ENCODE measurements at places on chromosomes 1 and 21.

DNA sequence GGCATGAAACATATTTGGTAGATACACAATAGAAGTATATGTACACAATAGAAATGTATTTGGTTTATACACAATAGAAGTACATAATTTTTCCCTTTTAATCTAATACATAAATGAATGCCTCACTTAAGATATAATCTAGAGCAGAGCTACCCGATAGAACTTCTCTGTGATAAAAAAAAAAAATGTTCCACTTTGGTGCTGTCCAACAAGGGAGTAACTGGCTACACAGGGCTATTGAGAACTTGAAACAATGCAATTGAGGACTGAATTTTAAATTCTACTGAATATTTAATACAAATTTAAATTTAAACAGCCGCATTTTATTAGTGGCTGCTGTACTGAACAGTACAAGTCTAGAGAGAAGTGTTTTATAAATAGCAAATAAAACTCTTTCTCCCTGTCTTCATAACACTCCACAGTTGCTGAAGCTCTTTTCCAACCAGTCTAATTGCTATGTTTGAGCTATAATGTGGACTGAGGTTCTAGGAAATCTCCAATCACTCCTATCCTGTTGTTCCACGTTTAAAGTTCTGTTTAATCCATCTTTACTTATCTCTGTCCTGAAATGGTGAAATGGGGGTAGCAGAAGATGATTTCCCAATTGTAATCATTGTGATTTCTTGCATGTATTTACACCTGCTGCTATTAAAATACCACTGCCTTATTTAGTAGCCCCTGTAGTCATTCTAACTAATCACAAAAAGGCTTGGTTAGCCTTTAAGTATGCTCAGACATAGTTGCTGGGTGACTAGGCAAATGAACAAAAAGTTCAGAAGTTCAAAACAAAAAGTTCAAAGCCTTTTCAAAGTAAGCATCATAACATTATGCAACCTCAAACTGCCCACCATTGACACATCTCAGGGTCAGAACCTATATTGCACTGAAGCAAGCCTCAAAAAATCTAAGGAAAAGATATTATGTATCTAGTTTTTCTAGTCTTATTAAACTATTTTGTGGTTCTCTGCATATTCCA lies 192.3 kb upstream of the C1orf87 start:
- DNase-seq: no peak

DNA sequence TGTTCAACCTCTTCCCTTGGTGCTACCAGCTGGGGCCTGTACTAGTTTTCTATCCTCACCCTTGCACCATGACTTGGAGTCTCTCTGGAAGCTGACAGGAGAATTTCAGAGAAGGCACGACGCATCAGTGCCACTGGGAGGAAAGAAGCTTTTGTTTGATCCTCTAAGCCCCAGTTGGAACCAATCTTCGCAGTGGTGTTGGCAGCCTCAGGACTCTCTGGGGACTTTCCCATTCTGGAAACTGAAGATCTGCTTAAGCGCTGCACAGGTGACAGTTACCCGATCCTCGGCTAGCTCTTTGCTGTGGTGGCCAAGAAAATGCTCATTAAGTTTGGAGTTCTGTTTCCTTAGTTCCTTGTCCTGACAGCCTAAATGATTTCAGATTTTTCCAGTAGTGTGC lies 222.3 kb downstream of the RHOU start:
- DNase-seq: no peak

DNA sequence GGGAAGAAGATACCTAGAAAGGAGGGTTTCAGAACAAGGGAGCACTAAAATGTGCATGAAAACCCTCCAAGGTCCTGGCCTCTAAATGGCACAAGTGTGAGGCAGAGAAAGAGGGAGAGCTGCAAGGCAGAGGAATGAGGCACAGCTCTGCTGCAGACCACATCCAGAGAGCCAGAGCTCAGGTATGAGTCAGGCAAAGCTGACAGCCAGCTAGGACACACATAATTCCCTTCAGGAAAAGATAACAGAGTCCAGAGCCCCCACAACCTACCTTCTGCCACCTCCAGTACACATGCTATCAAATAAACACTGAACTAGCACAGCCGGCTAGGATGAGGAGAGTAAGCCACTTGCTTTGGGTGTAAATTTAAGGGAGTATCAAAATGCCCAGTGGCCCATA lies 62.2 kb downstream of the HSF2BP start:
- no peak for DNase-seq

DNA sequence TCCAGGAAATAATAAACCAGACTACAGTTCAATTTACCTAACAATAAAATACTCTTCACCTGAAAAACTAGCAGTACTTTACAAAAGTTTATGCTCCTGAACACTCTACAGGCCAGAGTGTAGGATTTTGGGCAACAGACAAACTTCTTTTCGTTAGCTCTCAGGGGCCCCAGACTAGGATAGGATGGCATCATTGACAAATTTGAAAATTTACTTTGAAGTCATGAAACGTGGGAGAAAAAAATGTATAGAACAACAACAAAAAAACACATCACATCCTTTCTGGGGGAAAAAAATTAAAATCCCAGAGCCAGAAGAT lies 1.2 kb downstream of the PTP4A2 start:
- DNase-seq: no peak

DNA sequence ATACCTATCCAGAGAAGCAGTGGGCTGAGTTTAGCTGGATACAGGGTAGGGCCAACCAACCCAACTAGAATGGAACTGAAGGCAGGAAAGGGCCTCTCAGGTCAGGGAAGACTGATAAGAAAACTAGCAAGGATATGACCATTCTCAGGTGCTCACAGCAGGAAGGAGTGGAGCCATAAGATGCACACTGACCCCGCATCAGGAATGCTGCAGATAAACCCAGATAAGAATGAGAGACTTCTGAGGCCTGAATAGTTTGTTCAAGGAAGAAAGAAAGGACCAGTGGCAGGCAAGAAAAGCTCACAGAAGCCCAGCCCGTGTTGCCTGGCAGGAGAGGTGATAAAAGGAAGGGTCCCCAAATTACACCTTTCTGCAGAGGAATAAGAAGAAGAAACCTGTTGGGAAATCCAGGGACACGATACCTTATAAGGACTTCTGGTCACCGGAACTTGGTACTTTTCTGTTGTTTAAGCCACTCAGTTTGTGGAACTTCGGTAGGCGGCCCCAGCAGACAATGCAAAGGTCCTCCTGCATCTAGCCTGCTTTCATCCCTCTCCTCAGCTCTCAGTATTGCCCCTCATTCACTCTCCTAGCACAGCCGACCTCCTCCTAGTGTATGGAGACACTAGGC lies 58.9 kb downstream of the ATP1A1 start:
- no peak for DNase-seq

DNA sequence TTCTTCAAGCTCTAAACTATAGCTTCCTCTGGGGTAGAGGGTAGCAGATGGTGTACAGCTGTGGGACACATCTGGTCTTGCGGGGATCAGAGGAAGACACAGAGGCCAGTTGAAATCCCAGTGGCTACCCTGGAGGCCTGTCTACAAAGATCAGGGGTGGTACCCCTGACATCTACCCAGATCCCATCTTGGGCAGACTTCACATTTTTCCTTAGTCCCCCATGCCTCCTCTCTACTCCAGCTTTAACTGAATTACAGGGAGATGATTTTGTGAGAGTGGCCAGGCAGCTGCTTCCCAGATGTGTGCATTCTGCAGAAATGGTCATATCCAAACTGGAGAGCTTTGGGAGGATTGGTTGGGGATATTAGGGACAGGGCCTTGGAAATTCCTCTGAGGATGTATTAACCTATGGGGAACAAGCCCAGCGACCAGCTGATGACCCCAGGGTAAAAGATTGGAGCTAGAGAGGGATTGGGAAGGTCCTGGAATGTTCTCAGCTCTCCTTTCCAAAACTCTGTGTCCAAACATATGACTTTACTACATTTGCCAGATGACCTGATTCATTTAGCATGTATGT lies 9.6 kb upstream of the CD34 start:
- no peak for DNase-seq

GRCh38 chr1:36911561-36912364 lies 122.6 kb downstream of the GRIK3 start:
- DNase-seq: no peak

- DNase-seq: no peak
Observed at GRCh38 chr1:226761322-226761721, 22.2 kb upstream of the ITPKB start.

- no peak for DNase-seq
Observed at GRCh38 chr21:27536319-27536718, 569.4 kb upstream of the ADAMTS5 start.

- no peak for DNase-seq
Observed at GRCh38 chr1:179773264-179773663, 30.2 kb downstream of the FAM163A start.

DNA sequence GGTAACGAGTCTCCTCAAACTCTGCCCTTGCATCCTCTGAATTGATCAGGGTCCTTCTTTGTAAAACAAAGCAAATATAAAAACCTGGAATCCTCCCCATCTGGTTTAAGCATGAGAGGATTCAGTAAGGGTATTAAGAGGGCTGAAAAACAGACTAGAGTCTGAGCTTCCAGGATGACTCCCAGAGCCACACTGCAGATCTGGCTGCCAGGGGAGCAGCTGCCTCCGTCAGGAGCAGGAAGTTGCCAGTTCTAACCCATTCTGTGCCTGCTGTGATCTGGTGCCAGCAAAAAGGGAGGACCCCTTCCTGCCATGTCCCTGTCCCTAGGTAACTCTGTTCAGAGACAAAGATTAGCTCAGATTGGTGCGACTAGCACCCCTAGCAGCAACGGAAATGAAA lies 27.5 kb downstream of the SERTAD4 start:
- no peak for DNase-seq

GRCh38 chr1:22257290-22258275 lies 114.7 kb upstream of the WNT4 start:
- no peak for DNase-seq

DNA sequence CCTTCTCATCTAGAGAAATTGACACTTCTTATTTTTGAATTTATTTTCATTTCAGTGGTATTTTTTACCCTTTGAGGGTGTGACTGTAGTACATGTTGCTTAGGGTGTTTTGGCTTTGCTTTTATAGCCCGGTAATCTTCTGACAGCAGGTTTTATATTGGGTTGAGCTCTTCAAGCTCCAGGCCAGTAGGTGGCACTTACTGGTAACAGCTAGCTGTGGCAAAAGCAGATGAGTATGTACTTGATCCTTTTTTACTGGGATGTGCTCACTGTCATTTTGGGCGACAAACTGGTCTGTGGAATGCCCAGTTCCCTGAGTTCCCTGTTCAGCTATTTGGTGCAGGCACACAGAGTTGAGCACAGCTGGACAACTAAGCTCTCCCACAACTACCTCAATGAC lies 916.2 kb upstream of the B3GALT2 start:
- no peak for DNase-seq

- DNase-seq: no peak
Observed at GRCh38 chr1:22393587-22393986, 58.1 kb upstream of the ZBTB40 start.

- no peak for DNase-seq
Observed at GRCh38 chr1:245160288-245160687, 5.5 kb downstream of the KIF26B start.

DNA sequence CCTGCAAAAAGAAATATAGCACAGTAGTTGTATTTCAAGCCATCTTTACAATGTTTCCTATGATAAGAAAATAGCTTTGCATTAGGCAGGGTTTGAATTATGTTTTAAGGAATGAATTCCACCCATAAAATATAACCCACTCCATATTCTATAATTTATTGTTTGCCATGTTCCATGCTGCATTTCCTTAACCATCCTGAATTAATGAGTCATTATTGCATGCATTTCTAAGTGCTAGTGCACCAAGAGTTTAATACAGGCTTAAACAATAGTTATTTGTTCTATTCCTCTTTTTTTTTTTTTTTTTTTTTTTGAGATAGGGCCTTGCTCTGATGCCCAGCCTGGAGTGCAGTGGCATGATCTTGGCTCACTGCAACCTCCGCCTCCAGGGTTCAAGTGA lies 45.2 kb downstream of the MIGA1 start:
- no peak for DNase-seq

- peak; percentile 76 for DNase-seq
Observed at GRCh38 chr1:202192770-202193613, 607 bp upstream of the LGR6 start.

- no peak for DNase-seq
Observed at GRCh38 chr21:31912501-31912900, 39.7 kb downstream of the HUNK start.

- no peak for DNase-seq
Observed at GRCh38 chr1:218376722-218377121, 31.6 kb downstream of the TGFB2 start.

GRCh38 chr1:84775535-84775920 lies 85.3 kb upstream of the SSX2IP start:
- no peak for DNase-seq

- no peak for DNase-seq
Observed at GRCh38 chr1:66576645-66577044, 42.7 kb downstream of the SGIP1 start.

GRCh38 chr1:156260896-156261295 lies 13.0 kb upstream of the PAQR6 start:
- DNase-seq: no peak

DNA sequence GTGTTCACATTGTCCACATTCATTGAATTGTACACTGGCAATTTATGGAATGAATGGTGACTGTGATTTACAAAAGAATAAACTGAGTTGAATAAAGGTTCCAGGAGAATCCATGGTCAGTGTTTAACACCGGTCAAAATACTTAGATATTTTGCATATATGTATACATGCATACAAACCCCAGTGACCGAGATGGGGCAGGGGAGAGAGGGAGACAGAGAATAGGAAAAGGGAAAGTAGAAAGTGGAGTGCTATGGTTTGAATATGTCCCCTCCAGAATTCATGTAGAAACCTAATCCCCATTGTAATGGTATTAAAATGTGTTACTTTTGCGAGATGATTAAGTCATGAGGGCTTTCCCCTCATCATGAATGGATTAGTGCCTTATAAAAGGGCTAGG lies 154.4 kb downstream of the TTLL7 start:
- DNase-seq: no peak

- no peak for DNase-seq
Observed at GRCh38 chr1:215220346-215220745, 137.8 kb downstream of the KCNK2 start.

DNA sequence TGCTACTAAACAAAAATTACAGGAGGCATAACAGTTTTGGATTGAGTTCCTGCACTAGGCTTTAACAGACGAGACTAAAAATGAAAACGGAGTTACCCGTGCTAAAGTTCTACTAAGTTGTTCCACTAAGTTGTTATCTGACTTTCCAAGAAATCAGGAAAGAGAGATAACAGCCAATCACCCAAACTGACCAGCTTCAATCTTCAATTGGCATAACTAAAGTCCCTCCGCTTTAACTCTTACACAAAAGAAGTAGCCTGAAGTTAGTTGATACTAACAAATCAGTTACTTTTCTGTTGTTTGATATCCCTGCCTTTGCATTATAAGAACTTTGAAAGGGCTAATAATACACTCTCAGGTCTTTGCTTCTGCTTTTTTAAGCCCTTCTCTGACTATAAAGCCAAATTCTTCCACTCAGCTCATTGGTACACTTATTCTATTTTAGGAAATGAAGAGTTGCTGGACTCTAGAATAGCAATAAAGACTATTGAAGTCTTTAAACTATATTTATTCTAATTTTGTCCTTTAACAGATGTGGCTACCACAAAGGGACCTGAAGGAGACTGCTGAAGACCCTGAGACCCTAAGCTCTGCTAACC lies 61.3 kb downstream of the TESK2 start:
- DNase-seq: no peak

All from Right ventricle myocardium superior (tissue), 1 donor.